ENCODE measurements at places on chromosomes 12 and 14.

- DNase-seq: no peak
Measured at GRCh38 chr12:96513681-96514080, 24.3 kb downstream of the CFAP54 start.

GRCh38 chr14:38040411-38040810 is 167.3 kb upstream of the SSTR1 start:
- no peak for DNase-seq

DNA sequence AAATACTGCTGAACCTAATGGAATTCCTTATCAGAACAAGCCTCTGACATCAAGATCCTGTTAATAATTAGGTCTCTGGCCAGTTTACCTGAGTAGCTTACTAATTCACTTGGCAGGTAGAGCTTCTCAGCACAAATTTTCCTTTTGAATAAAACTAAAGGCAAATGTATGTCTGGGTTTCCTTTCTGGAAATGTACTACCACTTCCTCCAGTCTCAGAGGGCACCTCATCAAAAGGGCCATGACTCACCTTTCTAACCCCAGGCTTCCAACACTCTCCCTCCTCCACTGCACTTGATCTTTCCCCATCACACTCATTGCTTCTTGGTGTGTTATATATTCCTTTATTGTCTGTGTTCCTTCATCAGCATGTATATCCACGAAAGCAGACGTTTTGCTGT is 90.5 kb downstream of the SLC2A13 start:
- DNase-seq: peak; percentile 15

GRCh38 chr12:96514328-96514727 is 25.0 kb downstream of the CFAP54 start:
- no peak for DNase-seq

DNA sequence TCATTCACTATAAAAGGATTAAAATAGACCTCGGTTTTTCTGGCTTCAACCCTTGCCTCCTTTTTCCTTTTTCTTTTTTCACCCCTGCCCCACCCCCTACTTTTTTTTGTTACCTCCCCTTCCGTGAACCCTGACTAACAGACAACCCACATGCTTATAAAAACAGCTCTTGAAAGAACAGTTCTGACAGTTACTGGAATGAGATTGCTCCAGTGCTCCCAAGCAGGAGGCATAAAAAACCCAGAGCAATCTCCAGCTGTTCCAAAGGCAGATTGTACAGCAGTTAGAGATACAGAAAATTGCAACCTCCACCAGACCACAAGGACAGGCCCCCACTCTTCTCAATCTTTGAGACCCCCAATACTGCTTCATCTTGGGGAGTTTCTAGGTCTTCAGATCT is 29.9 kb upstream of the TMEM260 start:
- no peak for DNase-seq

DNA sequence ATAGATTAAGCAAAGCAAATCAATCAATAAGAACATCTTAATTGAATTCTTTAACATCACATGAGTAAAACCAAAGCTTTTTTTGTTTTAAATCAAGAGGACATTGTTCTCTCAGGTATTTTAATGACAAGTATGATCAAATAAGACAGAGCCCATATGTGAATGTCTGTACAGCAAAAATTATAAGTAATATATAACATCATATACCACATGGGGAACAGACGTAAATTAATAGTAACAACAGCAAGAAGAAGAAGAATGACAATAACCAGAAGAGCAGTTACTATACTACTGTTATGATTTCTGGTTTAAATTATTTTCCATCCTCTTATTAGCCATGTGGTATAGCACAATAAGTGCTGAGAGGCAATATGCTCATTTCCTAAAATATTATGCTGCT is 335.5 kb downstream of the ADAMTS20 start:
- DNase-seq: no peak

DNA sequence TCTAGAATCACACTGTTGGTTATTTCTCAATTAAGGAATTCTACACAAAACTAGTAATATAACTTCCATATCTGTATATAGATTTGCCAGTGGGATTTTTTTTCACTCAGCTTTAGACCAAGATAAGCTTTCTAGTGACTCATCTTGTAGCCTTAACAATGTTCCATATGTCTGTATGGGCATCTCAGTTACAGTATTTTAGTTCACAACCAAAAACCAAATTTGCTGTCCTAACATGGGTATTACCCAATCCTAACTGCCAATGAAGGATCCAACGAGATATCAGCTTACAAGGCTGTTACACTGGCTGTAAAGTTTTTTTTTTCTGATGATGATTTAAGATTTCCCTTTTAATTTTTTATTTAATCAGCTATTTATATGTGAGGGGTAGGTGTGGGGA is 31.5 kb upstream of the KRR1 start:
- no peak for DNase-seq

DNA sequence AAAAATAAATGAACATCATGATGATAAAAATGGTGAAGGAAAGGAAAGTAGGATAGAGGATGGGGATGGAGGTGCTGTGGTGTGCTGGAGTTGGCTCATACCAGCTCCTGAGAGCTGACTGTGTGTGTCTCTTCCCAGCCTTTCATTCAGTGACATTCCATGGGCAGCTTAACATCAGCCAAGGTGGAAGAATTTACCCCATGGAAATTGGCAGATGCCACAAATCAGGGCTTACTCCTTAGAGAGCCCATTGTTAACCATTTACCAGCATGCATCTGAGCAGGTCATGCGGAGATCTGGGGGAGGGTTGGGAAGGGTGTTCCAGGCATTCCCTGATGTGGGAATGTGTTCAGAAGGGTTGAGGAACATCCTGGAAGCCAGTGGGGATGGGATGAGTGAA is 164.7 kb upstream of the MYL2 start:
- no peak for DNase-seq

DNA sequence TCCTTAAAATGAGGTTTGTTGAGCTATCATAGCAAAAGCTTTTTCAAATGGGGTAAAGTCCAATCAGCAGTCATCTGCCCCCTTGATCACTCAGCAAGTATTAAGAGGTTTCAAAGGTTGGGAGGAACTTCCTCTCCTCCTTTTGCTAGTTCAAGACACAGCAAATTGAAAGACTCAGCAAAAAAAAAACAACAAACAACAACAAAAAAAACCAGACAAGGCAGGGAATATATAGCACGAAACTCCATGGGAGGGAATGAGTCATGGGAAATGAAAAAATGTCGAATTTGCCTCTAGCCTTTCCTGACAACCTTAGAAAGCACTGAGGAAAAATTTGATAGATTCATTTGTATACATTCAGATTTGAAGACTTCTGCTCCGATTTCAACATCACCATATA is 1.6 kb upstream of the SLC7A8 start:
- DNase-seq: no peak

DNA sequence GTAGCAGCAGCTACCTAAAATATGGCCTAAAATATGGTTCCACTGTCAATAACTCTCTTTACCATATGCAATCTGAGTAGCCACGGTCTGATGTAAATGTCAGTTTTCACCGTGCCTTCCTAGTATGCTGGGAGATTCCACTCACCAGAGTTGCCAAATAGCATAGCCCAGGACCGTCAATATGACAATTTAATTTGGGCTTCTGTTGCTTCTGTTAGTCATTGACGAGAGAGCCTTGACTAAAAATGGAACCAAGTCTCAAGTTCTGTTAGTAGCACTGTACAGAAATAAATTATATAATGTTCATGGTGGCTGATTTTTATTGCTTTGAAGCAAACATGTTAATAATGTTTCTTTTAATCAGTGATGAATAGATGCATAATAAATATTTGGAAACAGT is 348.4 kb downstream of the BCAT1 start:
- no peak for DNase-seq

DNA sequence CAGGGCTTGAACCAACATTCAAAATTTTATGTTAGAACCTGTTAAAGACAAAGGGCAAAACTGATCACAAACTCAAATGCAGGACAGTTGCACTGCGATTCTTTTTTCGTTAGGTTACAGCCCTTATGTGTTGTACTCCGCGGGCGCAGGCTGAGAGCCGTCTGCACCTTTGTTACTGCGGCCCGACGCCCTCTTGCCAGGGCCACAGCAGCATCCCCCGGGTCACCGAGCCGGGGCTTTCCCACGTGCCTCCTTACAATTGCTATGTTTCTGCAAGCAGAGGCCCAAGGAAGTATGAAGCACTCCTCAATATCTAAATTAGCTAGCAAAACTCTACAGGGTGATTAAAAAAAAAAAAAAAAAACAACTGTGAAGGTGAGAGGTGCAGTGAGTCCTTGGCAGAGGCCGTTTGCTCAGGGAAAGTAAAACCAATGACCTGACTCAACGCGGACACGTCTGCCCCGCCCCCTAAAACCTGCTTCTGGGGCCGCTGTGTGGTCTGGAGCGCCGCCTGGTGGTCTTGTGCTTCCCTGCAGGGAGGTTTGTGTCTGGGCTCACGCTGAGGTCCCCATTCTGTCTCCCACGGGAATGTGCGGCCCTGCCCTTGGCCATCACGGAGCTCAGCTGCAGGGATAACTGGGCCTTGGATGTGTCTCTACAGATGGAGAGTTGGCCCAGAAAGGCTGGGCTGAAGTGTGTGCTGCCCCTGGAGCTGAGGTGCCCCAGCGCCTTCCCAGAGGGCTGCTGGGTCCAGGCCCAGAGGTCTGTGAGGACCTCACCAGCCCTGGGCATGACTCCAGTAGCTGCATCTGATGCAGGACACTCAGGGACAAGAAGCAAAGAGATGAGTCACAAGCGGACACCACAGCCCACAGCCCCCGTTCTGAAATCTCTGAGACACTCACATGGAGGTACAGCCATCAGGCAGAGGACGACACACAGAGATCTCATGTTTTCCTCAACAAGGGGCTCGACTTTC is 418.5 kb downstream of the TMEM121 start:
- peak; percentile 82 for DNase-seq

GRCh38 chr12:42704340-42704739 is 114.8 kb upstream of the PRICKLE1 start:
- DNase-seq: no peak

- no peak for DNase-seq
Measured at GRCh38 chr14:93100100-93100499, 15.6 kb downstream of the ITPK1 start.

- DNase-seq: no peak
Measured at GRCh38 chr14:33987565-33988080, 36.7 kb upstream of the EGLN3 start.

DNA sequence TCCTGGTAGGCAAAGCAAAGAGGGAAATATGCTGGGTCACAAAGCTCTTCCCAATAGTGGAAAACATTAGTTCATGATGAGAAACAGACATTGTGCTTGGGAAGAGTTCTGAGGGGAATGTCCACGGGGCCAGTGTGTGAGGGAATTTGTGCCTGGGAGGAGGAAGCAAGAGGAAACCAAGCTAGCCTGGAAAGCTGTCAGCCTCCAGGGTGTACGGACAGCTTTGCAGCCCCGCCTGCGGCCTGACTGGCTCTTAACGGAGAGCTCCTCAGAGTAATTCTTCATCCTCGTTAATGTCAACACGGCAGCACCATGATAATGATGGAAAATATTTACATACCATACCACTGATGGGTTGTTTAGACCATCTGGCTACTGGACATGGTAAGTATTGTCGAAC is 32.4 kb downstream of the PITPNM2 start:
- no peak for DNase-seq

GRCh38 chr14:99649219-99649618 is 4.3 kb downstream of the HHIPL1 start:
- no peak for DNase-seq

- no peak for DNase-seq
Measured at GRCh38 chr12:81541121-81541520, 218.0 kb downstream of the PPFIA2 start.

- DNase-seq: no peak
Measured at GRCh38 chr12:40566271-40566670, 126.0 kb upstream of the CNTN1 start.

DNA sequence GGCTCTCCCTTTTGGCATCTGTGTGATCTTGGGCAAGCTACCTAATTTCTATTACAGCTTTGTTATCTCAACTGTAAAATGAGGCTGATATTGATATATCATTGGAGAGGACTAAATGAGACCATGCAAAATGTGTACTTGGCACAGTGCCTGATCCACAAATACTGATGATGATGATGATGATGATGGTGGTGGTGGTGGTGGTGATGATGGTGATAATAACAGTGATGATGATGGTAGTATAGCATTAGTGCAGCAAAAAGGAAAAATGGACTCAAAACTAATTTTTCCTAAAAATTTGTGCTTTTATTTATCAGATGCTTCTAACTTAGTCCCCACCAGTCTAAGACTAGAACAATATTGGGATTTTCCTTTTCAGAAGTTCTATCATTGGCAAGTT is 70.7 kb downstream of the KCNMB4 start:
- DNase-seq: no peak

DNA sequence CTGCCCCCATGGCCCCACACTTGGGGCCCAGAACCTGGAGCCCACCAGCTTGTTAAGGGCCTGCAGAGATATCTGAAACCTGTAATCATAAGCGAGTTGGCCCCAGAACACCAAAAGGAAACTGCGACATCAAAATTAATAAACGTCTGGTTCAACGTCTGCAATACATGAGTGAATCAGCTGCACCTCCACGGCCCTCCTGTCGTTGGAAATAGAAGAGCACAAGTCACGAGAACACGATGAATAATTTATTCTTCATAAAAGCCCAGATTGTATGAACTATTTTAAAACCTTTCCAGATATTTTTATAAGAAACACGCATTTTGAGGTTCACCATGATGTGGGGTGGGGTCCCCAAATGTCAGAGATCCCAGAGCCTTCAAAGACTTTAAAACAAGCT is 9.7 kb upstream of the CMKLR1 start:
- DNase-seq: no peak

All from CD4-positive, alpha-beta T cell treated with Interleukin-6 for 4 hours (primary cell).